ENCODE measurements at places on chromosomes 11 and 22.

DNA sequence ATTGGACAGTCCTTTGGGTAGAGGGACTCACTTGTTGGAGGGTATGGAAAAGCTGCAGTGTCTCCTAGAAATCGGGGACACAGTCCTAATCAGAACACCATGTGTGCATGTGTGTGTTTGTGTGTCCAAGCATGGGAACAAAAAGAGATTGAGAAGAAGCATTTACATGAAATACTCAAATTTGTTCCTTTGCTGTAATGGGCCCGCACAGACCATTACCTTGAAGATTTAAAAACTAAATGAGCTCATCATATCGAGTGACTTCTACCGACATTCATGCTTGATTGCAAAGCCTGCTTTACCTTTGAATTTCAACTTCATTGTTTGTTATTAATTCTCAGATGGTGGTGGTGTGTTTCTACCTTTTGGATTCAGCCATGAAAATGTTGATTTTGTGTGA is 106.9 kb downstream of the ZBTB16 start:
- DNase-seq: no peak

DNA sequence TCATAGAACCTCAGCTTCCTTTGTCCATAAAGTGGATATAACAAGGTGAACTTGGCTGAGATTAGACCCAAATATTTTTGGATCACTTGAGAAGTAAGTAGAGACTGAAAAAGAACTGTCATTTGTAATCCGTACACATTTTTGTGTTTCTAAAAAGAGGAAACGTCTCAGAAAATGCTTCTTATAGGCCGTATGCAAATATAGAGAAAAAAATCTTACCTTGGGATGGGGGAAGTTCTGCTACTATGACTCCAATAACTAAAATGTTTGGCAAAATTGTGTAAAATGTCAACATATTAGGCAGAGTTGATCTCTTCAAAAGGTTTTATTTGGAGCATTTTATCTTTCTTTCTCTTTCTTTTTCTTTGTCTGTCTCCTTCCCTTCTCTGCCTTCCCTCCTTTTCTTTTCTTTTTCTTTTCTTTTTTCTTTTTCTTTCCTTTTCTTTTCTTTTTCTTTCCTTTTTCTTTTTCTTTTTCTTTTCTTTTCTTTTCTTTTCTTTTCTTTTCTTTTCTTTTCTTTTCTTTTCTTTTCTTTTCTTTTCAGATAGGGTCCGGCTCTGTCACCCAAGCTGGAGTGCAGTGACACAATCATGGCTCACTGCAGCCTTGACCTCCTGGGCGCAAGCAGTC is 48.2 kb downstream of the ADM start:
- no peak for DNase-seq

GRCh38 chr11:898143-898511 is 12.5 kb downstream of the CHID1 start:
- DNase-seq: no peak

DNA sequence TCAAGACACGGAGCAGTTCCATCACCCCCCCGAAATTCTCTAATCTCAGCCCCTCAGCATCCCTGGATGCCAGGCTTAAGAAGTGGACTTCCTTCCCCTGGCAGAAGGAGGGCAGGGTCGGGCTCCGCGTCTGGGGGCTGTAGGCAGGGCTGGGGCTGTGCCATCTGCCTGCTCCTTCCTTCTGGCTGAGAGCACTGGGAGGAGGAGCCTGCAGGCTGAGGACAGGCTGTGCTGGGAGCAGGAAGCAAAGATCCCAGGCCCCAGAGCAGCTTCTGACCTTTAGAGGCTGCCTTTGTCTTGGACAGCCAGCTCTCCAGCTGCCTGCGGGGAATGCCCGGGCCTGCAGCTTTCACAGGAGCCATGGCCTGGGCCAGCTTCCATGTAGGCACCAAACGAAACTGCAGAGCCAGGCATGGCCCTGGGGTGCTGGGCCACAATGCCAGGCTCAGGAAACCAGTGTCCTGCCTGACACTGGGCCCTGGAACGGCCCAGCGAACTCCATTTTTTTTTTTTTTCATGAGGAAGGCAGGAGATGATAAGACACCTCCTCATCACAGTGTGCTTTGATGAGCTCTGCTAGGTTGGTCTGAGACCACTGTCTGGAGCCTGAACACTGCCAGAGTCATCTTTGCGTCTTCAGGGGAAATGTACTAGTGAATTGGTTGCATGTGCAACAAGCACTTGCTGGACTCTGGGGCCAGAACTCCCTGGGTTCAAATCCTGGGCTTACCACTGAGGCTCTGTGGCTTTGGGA is 67.9 kb downstream of the MCM5 start:
- no peak for DNase-seq

- no peak for DNase-seq
Observed at GRCh38 chr11:70040869-70041501, 37.1 kb upstream of the ANO1 start.

DNA sequence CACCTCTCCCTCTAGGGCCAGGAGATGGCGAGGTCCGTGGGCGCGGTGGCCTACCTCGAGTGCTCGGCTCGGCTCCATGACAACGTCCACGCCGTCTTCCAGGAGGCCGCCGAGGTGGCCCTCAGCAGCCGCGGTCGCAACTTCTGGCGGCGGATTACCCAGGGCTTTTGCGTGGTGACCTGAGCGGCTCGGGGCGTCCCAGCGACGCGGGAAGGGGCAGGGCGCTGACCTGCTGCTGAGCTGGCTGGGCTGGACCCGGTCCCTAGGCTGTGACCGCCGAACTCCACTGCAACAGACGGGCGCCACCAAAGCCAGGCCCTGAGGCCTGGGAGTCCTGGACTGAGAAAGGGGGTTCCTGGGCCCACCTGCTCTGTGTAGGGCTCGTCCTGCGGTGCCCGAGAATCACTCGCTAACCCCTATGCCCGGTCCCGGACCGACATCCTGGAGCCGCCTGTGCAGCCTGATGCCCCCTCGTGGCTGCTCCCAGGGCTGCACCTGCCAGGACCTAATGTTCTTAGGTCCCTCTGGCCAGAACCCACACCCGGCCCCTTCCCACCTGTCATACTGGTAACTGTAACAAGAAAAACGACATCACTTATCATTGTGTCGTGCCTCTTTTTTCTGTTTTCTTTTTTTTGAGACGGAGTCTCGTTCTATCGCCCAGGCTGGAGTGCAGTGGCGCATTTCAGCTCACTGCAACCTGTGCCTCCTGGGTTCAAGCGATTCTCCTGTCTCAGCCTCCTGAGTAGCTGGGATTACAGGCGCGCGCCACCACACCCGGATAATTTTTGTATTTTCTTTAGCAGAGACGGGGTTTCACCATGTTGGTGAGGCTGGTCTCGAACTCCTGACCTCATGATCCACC is 15.0 kb downstream of the RHOD start:
- DNase-seq: no peak

GRCh38 chr11:113670149-113670830 is 35.8 kb downstream of the TMPRSS5 start:
- DNase-seq: no peak

GRCh38 chr11:128318856-128319474 is 268.4 kb downstream of the ETS1 start:
- DNase-seq: peak; percentile 67

DNA sequence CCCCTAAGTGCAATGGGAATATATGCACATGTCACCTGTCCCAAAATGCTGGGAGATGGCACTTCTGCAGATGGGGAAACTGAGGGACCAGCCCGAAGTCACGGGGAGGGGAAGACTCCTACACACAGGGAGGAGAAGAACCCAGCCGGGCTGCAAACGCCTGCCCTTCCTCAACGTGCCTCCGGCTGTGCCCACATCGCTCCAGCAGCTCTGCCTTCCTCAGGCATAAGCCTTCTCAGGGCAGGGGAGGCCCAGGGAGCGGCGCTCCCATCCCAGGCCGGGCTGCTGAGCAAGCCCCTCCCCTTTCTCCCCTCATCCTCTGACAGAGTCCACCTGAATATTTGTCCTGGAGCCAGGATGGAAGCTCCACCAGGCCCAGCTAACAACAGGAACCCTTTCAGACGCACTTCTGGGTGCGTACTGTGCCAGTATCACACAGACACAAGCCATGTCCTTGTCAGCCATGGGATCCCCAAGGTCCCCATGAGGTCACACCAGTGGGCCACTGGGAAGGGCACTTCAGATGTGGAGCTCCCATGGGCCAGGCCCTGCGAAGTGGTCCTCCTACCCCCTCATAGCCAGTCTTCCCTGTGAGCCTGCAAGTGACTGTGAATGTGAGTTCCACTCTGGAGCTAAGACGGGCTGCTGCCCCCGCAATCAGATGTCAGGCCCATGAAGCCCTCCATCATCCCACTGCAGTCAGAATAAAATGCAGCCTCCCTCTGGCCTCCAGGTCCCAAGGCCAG is 2.5 kb upstream of the CD81 start:
- DNase-seq: no peak

DNA sequence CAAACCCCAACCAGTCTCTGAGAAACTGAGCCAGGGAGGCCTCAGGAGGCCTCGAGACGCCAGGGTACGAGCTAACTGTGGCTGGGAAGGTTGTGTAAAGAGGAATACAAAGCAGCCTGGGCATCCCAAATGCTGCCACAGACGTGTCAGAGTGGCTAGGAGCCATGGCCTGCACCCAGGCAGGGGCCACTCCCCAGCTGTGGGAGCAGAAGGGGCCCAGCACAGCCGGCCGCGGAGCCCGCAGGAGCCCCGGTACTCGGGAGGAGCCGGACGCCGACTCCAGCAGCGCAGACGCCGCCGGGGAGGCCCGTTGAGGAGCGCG is 349.8 kb upstream of the B3GAT1 start:
- no peak for DNase-seq

- no peak for DNase-seq
Observed at GRCh38 chr22:26474682-26475081, 8.9 kb downstream of the HPS4 start.

GRCh38 chr11:19777377-19778102 is 64.9 kb downstream of the NAV2 start:
- peak; percentile 34 for DNase-seq

DNA sequence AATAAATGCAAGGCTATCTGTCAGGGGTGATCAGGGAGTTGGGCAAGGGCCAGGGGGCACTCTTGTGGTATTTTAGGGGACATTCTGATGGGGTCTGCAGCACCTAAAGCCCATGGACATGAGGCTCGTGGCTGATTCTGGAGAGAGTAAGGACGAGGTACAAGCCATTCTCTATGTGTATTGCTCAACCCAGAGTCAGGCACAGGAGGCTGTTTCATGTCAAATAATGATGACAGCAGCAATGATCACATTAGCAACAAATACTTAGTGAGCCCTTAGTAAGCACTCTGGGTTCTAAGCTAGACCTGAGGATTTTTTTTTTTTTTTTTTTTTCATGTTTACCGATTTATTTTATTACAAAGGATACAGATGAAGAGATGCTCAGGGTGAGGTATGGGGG is 83.5 kb upstream of the THY1 start:
- DNase-seq: no peak

GRCh38 chr11:17877886-17878285 is 135.0 kb downstream of the SERGEF start:
- DNase-seq: no peak

- peak; percentile 96 for DNase-seq
Observed at GRCh38 chr11:65588199-65589054, 7.2 kb downstream of the KCNK7 start.

DNA sequence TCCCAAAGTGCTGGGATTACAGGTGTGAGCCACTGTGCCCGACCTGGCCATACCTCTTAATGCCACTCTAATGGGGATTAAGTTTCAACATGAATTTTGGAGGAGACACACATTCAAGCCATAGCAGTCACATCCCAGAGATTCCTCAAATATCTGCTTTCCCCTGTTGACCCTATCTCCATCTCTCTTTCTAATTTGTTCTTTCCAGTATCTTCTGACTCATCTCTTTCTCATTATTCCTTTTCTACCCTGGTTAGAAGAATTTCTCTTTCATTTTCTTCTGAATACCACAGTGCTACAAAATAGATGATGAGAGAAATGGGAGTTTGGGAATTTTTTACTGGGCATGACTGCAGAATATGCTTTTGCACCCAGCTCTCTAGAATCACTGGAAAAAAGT is 5.1 kb downstream of the OR10V1 start:
- no peak for DNase-seq

DNA sequence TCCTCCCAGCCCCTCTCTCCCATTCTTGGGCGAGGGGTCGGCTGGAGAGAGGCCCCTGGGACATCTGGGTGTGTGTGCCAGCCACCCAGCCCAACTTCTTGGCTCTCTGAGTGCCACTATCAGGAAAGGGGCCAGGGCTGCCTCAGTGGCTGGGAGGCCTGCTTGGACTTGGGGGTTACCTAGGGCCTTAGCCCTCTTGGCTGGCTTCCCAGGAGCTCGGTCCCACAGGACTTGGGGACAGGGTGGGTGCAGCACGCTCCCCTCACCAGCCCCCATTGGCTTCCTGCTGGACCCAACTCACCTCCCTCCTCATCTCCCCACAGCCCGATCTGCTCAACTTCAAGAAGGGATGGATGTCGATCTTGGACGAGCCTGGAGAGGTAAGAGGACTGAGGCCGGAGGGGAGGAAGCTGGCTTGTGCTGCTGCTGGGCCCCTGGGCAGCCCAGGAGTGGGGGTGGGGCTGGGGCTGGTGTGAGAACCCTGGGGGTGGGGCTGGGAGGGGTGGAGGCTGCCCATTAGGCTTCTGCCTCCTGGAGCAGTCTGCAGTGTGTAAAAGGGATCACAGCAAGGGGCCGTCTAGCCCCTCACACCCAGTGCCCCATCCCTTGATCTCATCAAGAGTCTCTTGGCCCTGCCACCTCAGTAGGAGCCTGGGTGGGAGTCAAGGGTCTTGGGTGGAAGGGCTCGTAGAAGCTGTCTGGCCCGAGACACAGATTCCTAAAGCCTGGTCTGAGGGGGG is 54.8 kb downstream of the TRIOBP start:
- no peak for DNase-seq

DNA sequence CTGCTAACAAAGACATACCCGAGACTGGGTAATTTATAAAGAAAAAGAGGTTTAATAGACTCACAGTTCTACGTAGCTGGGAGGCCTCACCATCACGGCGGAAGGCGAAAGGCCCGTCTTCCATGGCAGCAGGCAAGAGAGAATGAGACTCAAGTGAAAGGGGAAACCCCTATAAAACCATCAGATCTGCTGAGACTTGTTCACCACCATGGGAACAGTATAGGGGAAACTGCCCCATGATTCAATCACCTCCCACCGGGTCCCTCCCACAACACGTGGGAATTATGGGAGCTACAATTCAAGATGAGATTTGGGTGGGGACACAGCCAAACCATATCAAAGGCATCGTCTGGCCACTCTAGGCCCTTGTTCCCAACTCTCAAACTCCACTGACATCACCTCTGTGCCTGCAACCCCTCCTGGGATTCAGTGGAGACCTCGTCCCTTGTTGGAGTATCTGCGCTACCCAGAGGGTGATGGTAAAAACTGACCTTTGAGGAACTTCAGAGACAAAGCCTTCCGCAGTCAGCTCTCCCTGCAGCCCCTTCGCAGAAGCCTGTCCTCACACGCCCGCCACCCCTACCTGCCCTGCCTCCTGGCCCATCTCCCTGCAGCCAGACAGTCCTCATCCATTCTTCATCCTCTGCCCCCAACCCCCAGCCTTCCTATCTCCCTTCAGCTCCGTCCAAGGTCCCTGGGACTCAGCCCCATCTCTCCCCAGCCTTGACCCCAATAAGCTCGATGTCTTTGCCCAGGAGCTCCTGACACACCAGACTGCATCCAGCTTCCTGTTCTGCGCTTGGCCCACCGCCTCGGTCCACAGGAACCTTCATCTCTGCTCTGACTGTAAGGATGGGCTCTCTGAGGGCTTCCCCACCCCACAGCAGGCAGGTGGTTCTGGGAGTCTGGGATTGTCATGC is 15.8 kb downstream of the CCND1 start:
- no peak for DNase-seq
